ENCODE measurements at places on chromosomes 3 and 15. TPM values are rescaled to one million over a fixed set of nuclear protein-coding genes. Genes with fewer than 3 reads are reported as not detected.

The MKRN2 gene
- total RNA-seq, result 23.4 TPM

The MOBP gene
- not detected for total RNA-seq

The PRR20G gene
- 0.14 TPM for total RNA-seq

The MRPS11 gene
- total RNA-seq, result 125 TPM

The CTXN2 gene
- not detected for total RNA-seq

The ADCY5 gene
- 0.50 TPM for total RNA-seq

The KBTBD8 gene
- total RNA-seq, result 0.56 TPM

The EPHA6 gene
- not detected for total RNA-seq

The SENP7 gene
- total RNA-seq, result 2.0 TPM

The CLDN11 gene
- total RNA-seq, result not detected

The TAGLN3 gene
- total RNA-seq, result 0.46 TPM

All from A549 treated with RU486 at 1 μM for 4 hours (cell line).